Kidney glomerular epithelial cell (primary cell): ENCODE measurements at places on chromosomes 1 and 21.
A peak's percentile ranks its signal among the peaks of the same experiment; 100 is the strongest.

- no peak for DNase-seq
Measured at GRCh38 chr1:233503366-233503954, 110.4 kb upstream of the KCNK1 start.

DNA sequence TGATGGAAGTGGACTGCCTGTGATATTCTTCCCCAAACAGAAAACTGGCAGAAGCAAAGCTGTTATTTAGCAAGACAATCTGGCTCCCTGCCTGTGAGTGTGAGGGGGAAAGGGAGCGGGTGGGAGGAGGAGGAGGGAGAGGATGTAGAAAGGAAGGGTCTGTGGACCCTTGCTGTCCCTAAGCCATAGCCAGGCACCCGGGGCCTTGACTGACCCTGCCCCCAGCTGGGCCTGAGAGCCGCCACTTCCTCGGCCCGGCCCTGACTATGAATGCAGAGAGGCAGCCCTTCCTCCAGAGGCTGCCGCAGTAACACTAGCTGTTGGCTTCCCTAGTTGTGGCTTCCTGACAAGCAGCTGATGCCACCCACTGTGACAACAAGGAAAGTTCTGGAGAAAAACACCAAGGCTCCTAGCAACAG, 13.9 kb downstream of the PLA2G2F start:
- DNase-seq, result no peak

DNA sequence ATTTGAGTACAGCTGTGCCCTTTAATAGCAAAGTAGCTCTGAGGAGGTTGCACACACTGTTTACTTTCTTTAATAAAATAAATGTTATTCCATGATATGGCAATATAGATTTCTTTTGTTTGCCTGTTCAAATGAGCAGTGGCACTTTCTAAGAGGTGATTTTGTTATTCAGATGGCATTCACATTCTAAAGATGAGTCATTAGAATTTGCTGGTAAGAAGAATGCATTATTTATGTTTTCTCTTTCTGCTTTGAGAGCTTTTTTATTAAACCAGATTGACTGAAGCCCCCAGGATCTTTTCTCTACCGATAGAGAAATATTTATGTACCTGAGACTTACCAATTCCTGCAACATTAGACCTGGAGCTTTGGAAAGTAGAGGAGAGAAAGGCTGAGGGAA, 11.2 kb upstream of the LEPR start:
- DNase-seq, result peak; percentile 33

- peak; percentile 46 for DNase-seq
Measured at GRCh38 chr1:223363856-223364684, at the start of gene SUSD4. TSS of gene SUSD4 (minus strand) at chr1:223364176. CDS start at chr1:223363425, 751 bp downstream.

GRCh38 chr1:67044631-67045270, 9.2 kb downstream of the SLC35D1 start:
- DNase-seq, result no peak
